ENCODE measurements at places on chromosomes 7 and 10.

DNA sequence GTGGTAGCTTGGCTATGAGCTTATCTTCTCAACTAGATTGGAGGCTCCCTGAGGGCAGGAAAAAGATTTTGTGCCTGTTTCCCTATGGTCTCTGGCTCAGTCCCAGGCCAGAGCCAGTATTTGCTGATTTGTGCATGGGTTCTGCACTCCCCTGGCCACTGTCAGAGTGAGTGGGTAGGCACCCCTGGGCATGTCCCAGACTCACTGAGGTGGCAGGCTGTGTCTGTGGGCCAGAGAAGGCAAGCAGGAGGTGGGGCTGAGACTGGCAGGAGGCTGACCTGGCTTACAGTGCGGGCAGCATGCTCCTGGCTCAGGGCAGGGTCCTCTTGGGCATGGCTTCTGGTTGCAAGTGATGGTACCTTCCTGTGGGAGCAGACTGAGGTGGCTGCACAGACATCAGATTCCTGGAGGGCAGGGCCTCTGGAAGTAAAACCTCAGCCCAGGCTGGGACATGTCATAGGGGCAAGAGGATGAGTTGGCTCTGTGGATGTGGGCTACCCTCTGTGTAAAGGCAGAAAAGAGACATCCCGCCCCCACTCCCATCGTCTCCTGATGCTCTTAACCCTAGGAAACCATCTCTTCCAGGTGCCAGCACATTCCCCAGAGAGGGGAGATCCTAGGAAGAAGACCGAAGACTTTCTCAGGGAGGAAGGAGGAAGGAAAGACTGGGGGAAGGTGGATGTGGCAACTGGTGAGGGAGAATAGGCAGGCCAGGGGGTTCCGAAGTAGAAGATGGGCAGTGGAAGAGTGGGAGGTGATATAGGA is 4.3 kb downstream of the KCP start:
- DNase-seq, result no peak

GRCh38 chr7:27617651-27618381 is 44.9 kb downstream of the HIBADH start:
- no peak for DNase-seq

DNA sequence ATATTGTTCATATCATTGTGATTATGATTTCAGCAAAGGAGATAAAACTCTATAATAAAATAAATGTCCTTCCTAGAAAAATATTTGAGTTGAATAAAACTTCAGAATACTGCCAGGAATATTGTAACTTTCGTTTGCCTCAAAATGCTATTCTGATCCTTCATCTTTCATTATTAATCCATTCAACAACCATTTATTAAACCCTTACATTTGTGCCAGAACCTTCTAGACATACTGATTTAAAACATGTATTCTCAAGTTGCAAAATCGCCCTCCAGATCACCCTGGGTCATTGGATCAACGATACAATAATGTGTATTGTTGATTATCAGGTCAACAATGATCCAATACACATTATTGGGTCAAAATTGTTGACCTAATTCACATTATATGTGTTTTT is 759.8 kb downstream of the CNTNAP2 start:
- no peak for DNase-seq

GRCh38 chr7:135512135-135512887 is 2.4 kb upstream of the CNOT4 start:
- DNase-seq, result peak; percentile 36

DNA sequence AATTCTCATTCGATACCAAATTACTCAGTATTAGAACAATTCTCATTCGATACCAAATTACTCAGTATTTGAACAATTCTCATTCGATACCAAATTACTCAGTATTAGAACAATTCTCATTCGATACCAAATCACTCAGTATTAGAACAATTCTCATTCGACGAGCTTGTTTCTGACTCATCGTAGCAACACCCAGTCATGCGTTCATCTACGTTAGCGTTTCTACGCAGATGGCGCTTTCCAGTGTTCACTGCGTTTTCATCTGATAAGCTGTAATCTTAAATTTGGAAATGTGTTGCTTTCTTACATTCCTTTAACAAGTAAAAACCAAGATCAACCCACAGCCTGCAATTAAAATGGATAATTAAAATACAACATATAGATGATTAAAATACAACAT is 276.3 kb downstream of the ZMYND11 start:
- DNase-seq, result no peak

- DNase-seq, result no peak
Observed at GRCh38 chr10:43765516-43765915, 116.8 kb upstream of the ZNF32 start.
